Fibroblast of pulmonary artery (primary cell): ENCODE measurements at places on chromosomes 1 and 21.

DNA sequence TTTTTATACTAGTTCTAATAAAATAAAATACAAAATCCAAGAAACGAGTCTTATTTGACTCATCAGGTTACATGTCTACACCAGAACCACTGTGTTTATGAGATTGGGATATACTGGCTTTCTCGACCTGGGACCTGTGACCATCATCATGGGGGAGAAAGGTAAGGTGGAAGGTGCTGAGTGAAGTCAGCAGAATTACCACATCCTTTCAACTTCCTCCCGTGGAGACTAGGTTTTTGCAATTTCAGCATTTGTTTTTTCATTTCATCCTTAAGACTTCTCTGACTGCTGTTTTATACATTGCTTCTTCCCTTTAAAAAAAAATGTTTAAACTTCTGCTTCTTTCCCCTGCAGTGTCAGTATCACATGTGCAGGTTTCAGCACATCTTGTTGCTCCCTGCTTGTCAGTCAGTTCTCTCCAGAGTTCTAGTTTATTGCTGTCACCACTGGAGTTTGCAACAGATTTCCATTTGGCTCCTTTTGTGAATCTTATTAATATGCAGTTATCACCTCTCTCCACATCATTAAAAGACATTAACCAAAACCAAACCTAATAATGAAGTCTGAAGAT, 60.4 kb upstream of the HAO2 start:
- DNase-seq = no peak

DNA sequence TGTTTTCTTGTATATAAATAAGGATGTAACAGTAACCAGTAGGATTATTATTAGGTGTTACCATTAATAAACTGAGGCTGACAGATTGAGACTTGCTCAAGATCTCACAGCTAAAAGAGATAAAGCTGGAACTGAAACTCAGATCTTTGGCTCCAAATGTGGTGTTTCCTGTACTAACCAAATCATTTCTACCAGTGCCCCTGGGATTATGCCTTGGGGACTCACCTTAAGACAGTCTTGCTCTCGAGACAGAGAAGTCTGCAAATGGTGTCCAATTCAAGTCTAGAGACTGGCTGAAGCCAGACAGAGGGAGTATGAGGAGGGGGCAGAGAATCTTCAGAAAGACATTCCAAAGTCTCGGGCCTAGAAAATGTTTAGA, 593 bp upstream of the CD53 start:
- no peak for DNase-seq

DNA sequence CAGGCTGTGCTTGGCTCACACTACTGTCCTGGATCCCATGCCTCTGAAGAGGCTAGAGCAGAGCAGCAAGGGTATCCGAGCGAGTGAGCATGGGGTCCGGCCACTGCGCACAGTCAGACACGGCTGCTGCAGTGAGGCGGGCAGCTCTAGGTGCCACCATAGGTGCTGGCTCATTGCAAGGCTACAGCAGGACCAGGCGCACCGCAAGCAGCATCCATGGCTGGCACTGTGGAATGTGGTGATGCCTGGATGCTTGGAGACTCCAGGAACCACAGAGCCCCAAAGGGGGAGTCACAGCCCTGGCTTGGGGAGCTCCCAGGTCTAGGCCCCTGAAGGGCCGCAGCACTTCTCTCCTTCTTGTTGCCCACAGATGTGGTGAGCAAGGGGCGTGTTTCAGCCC, 47.2 kb downstream of the ATP6V1G3 start:
- no peak for DNase-seq

- DNase-seq = peak; percentile 82
Measured at GRCh38 chr1:2229037-2229864, 1.1 kb downstream of the SKI start.

DNA sequence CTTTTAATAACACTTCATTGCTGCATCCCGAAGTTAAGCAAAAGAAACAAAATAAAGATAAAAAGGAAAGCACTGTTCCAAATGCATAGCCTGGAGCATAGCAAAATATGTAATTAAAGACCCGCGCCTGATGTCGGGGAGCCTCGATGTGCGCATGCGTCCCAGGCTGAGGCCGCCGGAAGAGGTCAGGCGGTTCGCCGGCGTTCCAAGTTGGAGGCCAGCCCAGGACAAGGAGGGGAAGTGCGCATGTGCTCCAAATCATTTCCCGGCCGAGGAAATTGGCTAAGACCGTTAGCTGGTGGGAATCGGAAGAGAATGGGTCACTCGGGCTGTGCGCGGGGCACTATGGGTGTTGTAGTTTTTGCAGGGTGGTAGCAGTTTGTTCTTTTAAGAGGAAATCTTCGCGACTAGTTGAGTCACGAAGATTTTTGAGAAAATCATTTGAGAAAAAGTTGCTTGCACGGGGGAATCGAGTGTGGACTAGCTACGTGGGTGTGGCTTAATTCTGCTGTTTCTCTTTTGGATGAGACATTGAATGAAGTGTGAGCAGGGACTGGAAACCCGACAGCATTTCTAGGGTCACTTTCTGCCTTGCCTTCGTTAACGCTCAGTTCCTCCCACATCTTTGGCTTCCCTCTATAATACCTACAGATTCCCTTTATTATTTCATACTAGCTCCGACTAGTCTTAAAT, 31.0 kb upstream of the CD1D start:
- peak; percentile 99 for DNase-seq

DNA sequence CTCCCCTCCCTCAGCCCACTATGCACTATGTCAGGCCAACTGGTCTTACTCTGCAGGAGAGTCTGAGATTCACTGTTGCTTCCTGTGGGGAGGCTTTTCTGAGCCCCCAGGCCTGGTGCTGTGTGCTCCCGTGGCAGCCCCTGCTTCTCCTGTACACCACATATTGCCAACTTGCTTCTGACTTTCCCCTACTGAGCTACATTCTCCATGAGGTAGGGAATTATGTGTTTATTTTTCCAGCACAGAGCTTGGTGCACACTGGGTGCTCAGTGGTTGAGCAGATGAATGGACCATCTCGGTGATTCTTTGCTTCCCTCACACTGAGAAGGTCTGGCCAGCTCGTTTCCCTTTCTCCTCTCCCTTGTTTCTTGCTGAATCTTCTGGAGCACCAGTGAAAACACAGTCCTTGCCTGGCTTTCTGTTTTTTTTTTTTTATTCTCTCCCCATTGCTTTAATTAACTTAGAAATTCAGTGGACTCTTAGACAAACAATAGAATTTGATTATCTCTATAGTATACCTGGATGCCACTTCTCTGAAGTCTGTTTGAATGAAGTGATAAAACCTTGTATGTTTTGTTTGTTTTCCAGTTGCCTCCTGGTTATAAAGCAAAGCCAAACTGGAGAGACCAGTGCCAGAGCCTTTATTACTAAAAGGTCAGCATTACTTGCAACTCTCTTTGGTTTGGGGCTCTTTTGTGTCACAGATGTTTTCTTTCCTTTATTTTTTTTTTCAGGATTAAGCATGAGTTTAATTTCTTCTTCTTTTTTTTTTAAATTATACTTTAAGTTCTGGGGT, 50.3 kb upstream of the CNIH3 start:
- DNase-seq = no peak

DNA sequence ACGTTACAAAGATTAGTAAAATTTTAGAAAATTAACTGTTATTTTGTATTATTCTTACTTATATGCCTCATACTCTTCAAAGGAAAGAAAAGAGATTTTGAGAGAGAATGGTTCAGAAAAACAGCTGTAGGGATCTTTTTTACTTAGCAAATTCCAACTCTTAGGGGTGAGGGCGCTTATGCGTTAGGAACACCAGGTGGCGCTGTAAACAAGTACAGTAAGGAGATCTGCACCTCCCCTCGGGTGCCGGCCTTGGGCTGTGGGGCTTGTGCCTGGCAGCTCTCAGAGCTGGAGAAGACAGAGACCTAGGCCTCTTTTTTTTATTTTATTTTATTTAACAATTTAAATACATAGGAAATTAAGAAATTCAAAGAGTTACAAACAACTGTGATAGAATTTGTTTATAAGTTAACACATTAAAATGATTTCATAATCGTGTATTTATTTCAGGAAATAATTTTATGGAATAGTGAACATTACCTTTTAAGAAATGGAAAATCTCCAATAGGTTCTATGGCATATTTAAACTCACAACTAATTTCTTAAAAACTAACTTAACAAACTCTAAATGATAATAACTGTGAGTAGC, 32.6 kb downstream of the UTP25 start:
- DNase-seq = peak; percentile 93

GRCh38 chr1:116842654-116843053, 67.1 kb upstream of the PTGFRN start:
- DNase-seq = peak; percentile 45

DNA sequence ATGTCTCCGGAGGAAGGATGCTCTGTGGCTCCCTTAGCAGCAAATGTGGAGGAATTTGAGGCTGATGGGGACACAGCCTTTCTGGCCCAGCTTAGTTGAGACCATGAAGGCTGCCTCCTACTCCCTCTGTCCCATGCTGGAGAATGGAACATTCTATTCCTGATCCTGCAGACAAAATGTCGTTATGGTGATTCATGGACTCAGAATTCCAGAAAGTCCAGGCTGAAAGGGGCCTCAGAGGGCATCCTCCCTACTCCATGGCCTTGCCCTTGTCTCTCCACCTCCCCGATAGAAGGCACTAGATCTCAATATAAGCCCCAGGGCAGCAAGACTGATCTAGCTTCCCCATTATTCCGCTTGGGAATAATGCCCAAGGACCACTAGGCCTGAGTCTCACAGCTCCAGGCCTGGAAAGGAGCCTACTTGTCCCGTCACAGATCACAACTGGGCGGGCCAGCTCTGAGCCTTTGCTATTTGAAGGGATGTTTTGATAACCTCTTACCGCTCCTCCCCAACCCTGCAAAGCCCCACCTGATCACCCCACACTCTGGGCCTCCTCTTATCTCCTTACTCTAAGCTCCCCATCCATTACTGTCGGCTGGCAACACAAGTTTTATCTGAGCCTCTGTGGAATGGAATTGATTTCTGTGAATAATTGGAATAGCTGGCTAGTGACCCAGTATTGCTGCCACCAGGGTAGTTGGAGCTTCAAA, 52.8 kb upstream of the TRABD2B start:
- DNase-seq = no peak

GRCh38 chr1:155136748-155137147, 1.1 kb downstream of the SLC50A1 start:
- DNase-seq = no peak

DNA sequence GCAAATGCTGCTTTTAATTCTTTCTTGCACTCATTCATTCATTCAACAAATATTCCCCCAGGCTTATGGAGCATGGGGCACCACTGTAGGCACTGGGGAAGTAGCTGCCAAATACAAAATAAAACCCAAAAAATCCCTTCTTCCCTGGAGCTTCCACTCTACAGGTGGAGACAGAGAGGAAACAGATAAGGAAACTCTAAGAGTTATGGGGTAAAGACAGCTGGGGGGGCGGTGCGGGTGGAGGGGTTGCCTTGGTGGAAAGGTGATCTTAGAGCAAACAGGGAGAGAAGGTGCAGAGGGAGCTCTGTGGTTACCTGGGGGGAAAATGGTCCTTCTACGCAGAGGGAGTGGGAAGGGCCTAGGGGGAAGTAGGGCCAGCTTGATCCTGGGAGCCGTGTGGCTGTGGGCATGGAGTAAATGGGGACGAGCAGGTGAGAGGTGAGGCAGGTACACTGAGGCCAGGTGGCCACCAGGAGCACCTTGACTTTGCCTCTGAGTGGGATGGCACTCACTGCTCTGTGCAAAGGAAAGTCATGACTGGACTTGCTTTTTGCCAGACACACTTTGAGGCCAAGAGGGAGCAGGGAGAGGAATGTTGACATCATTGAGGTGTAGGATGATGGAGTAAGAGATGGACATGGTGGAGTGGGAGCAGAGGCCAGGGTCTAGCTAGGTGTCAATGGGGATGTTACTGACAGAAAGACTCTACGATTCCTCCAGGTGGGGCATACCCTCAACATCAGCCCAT, 152.0 kb downstream of the ETS2 start:
- DNase-seq = no peak

- no peak for DNase-seq
Measured at GRCh38 chr1:244329591-244330317, 122.0 kb downstream of the ADSS2 start.

GRCh38 chr21:36104317-36105300, 30.3 kb upstream of the CBR3 start:
- DNase-seq = peak; percentile 46

DNA sequence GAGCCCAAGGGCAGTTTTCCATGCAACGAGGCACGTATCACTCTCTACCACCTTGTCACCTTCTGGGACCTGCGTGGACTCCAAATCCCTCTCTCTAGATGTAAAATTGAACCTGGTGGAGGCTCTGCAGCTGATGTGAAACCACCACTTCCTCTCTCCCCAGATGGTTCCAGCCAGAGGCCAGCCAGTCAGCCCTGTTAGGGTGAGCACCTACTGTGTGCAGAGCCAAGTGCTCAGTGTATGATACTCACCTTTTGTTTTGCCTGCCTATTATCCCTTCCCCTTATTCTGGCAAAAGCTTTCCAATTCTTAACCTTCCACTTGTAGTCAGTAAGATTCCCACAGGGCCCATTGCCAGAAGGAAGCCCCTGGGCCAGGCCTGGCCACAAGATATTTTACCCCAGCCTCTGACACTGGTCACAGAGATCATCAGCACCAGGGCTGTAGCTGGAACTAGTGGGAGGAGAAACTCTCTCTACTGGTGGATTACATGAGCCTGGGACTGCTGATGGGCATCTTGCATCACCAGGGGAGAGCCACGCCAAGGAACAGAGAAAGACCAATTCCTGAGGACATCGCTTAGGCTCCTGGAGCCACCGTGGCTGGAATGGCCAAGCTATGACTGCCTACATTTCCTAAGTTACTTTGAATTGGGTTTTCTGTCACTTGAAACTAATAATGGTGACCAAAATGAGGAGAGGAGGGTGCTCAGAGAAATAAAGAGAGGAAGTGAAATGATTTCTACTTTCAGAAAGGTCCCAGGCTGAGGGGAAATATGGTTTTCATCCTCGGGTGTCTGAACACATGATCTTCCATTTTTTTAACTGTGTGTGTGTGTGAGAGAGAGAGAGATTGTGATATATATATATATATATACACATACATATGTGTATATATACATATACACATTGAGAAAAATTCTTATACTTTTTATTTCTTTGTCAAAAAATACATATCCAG, 26.6 kb upstream of the RD3 start:
- no peak for DNase-seq

- DNase-seq = peak; percentile 75
Measured at GRCh38 chr1:184953600-184954219, 20.6 kb downstream of the NIBAN1 start.

DNA sequence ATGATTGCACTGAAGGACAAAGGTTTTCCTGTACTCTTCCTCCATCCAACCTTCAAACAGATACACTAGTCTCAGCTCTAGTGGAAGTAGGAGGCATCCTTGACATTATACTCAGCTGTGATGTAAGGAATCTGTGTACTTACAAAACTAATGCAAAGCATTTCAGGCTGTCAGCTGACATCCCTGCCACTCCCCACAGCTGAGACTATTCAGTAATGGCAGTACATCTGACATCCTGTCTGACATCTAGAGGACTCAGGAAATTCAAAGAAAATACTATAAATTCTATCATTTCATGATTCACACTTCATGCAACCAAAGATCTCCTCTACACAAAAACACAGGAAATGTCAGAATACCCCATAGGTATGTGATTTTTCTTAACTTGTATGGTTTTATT, 325.8 kb downstream of the SMYD3 start:
- peak; percentile 24 for DNase-seq

- no peak for DNase-seq
Measured at GRCh38 chr21:33936301-33937038, 20.9 kb upstream of the ATP5PO start.

GRCh38 chr1:241531195-241532161, 700 bp upstream of the KMO start:
- peak; percentile 85 for DNase-seq

- DNase-seq = no peak
Measured at GRCh38 chr1:74681449-74681848, 7.9 kb upstream of the ERICH3 start.
